ENCODE measurements at places on chromosomes 1 and 21.

DNA sequence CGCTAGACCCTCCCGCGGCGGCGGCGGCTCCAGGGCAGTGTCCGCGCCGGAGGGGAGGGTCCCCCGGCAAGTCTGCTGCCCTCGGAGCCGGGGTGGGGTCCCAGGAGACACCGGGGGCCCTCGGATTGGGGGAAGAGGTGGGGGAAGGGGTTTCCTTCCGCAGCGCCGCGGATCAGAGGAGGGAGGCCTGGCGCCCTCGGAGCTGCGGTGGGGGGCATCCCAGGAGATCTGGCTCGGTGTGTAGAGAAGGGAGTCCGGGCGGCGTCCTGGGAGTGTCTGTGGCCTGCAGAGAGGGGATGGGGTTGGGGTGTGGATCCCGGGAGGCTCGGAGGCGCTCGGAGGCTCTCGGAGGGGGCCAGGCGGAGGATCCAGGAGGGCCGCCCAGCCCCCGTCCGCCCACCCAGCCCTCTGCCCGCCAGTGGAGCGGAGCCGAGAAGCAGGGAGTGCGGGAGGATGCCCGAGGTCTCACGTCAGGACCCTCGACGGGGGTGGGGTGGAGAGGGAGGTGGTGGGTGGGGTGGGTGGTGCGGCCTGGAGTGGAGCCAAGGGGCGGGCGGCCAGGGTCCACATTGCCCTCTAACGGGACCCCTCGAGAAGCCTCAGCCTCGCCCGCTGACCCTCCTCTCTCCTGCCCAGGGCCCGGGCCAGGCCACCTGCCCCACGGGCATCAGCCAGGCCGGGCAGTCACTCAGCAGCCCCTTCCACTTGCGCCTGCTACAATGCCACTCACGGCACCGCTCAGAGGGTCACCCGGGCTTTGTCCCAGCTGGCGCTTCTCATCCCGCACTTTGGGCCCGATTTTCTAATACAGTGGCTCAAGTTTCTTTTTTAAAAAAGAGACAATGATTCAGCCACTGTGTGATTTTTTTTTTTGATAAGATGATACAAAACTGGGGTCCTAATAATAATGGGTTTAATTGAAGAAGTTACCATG, 60.2 kb upstream of the ARHGEF16 start:
- DNase-seq = no peak

DNA sequence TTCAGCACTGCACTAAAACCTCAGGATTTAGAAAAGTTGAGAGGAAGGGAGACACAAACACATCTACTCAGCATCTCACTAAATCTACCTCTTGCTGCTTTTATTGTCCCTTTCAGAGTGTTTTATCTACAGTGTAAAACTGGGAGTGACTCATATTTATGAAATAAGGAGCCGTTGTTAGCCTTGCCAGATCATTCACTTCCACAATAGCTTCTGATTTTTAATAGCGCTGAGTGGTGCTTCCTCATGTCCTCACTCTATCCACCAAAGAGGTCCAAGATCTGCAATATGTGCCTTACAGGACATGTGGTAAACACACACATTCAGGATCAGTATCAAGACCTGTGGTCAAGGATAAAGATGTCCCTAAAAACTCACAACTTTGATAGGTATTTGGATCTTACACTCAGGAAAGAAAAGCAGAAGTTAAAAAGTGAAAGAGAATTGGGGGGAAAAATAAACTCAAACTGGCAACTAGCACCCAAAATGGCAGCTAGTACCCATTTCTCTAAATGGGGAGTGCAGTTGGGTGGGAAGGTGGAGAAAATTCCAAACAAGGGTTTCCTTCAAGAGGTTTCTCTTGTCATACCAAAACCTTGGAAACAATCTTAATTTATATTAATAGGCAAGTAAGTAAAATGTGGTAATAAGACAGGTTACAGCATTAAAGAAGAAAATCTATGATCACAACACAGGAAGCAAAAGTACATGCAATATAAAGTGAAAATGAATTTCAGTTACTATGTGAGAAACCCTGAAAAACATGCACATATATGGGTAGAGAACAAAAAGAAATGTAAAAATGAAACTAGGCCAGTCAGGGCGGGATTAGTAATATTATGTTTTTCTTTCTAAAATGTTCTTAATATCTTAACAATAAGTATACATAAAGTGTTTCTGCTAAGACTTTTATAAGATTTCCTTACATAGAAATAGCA, 15.9 kb downstream of the DUSP10 start:
- peak; percentile 35 for DNase-seq

DNA sequence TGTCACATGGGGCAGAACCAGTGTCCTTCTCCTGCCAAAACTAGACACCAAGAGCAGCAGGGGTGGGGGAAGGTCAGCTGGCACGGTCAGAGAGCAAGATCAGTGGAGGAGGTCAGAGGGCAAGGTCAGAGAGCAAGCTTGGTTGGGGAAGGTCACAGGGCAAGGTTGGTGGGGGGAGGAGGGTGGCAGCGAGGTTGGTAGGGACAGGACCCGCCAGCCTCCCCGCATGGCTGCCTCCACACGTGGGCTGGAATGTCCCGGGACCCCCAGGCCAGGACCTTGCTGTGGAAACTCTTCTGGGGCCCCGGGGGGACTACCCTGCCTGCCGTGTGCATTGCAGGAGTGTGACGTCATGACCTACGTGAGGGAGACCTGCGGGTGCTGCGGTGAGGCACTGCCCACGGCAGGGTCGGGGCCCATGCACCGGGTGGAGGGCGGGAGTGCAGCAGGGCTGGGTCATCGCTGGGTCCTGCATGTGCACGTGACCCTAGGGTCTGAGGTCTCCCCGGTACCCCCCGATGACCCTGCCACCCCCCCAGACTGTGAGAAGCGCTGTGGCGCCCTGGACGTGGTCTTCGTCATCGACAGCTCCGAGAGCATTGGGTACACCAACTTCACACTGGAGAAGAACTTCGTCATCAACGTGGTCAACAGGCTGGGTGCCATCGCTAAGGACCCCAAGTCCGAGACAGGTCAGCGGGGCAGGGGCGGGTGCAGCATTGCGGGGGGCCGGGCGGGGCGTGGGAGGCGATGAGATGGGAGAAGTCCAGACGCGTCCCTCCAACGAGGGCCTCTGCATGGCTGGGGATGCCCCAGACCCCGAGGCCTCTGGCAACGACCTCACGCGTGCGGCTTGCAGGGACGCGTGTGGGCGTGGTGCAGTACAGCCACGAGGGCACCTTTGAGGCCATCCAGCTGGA, 27.3 kb downstream of the COL6A2 start:
- DNase-seq = no peak

- peak; percentile 88 for DNase-seq
Observed at GRCh38 chr1:44819608-44820327, 11.4 kb downstream of the BTBD19 start.

DNA sequence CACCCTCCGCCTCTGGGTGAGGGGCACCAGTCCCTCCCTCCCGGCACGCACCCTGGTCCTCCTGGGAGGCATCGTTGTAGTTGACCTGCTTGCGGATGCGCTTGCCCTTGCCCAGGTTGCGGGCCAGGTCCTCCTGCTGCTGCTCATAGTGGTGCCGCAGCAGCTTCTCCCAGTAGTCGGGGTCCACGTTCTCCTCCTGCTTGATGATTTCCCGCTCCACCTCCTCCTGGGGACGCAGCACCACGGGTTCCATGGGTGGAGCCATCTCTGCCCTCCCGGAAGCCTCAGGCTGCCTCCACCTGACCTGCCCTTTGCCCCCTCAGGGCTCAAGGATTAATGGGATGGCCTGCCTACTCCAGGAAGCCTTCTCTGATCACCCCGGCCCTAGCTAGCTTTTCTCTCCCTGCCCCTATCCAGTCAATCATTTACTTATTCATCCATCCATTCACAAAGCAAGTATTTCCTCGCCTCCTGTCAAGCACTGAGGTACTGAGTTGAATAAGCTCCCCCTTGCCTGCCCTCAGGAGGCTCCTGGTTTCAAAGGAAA, 53.5 kb downstream of the CHD5 start:
- no peak for DNase-seq

DNA sequence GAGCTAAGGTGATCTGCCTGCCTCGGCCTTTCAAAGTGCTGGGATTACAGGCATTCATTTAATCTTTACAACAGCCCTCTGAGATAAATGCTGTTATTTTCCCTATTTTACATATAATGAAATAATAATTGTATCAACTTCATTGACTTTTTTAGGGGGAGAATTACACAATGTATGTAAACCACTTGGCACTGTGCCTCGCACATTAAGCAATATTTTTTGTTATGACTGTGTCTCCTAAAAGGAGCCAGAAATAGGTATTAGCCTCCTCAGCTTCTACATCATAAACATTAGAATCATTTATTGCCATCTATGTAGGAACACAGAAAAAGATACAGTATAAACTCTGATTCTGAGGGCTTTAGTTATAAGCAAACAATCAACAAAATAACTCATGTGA, 1.1 kb upstream of the DNAJC28 start:
- no peak for DNase-seq

DNA sequence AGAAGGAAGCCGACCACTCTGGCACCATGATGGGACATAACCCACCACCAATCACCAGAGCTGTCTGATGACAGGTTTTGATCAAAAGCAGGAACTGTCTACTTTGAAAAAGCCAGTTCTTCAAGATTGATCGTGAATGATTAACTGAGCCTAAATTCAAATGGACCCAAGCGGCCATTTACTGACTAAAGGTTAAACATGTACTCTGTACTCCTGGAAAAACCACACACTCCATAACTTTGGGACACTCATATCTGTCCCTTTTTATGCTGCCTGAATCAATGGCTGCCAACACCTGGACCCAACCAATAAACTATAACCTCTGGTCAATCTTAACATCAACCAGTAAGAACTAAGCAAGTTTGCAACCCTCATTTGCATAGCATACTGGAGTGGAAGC, 206.6 kb downstream of the URB2 start:
- DNase-seq = no peak

- no peak for DNase-seq
Observed at GRCh38 chr1:101632548-101633272, 364.0 kb downstream of the OLFM3 start.

DNA sequence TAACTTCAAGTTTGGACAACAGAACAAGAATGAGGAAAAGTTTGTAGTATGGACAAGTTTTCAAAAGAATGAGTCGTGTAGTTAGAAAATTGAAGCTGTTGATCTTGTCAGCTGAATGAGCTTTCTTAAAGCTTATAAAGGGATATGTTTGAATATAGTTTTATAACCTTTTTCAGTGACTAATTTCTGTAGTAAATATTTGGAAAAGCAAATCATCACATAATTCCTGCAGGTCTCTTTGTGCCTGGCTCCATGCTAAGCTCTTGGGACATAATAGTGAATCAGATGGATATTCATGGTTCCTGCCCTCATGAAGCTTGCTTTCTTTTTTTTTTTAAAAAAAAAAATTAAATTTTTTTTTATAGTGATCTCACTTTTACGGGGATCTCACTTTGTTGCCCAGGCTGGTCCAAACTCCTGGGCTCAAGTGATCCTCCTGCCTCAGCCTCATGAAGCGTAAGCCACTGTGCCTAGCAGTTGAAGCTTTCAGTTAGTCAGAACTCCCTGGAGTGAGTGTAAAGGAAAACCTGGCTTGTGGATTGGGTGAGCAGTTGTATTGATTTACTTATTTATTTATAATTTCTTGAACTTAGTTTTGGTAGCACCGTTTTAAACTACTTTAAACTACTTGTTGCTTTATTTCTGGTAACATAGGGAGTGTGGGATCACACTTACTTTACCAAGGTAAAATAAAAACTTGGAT, 15.5 kb downstream of the DYRK1A start:
- DNase-seq = no peak

DNA sequence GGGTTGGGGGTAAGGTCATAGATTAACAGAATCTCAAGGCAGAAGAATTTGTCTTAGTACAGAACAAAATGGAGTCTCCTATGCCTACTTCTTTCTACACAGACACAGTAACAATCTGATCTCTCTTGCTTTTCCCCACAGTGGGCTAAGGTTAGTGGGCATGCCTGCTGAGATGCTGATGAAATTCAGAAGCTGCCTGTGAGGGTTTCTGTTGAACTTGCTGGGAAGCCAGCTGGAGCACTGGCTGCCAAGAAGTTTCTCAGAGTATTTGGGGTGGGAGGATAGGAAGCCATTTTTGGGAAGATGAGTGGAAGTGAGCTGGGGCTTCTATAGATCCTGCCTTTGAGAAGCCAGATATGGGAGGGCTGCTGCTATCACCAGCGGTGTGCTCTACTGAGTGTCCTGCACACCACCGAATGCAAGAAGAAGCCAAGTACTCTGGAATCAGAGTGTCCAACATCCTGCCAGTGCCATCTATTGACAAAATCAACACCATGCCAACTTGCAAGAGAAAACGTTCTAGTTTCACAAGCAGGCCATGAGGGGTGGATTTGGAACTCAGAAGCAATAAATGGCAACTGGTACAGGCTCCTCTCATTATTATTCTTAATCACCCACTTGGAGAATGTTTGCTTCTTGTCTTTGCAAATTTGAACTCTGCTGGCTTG, 102.7 kb downstream of the PTPRU start:
- no peak for DNase-seq

DNA sequence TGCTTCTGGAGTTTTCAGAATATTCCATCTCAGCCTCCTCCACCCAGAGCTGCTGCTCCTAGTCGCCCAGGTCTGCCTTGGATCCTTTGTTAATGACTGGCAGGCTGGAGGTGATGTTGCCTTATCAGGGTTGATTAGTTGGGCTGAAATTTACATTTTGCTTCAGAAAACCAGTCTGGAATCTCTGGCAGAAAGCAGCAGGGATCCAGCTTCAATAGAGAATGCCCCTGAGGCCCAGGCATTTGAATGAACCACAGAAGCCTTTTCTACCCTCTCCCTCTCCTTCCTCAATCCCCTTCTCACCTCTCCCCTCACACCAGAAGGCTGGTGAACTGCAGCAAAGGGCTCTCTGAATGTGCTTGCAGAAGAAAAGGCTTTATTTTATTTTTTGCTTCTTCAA, 83.2 kb downstream of the PLXNA2 start:
- DNase-seq = no peak

DNA sequence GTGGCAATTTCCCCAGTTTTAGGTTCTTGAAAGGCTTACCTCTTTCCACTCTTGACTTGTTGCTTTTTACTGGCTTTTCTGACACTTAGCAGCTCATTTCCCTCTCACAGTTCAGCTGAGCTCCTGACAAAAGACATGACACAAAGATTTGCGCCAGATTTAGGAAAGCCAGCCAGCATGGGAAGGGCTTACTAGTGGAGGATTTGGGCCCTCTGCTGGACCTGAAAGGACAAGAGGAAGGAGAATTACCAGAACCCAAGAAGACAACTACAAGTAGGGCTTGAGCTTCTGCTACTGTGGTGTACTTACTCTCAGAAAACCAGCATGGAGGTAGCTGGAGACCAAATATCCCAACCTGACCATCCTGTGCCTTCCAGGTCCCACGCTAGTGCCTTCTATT, 784.5 kb downstream of the BRINP3 start:
- no peak for DNase-seq

GRCh38 chr1:73782901-73783300, 415.1 kb downstream of the LRRIQ3 start:
- DNase-seq = no peak
